ENCODE measurements at places on chromosomes 7 and 10.

GRCh38 chr7:24820730-24821044 lies 63.4 kb upstream of the GSDME start:
- DNase-seq = peak; percentile 84

- no peak for DNase-seq
Measured at GRCh38 chr7:159141167-159141566, 3.5 kb downstream of the VIPR2 start.

GRCh38 chr7:124747072-124747471 lies 18.5 kb downstream of the GPR37 start:
- no peak for DNase-seq

DNA sequence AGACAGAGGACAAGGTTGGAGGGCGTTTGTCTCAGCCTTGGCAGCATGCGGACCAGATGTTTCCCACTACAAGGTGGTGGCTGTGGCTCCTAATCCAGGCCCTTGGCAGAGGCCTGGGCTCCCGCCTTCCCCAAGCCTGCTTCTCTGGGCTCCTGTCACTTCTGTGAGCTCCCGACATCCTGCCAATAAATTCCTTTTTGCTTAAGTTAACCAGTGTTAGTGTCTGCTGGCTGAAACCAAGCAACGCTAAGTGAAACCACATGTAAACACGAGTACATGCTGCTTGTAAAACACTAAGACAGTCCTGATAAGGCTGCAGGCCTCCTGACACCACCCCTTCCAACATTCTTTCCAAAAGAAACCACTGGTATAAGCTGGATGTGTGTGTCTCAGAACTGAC lies 263.6 kb upstream of the ZMIZ1 start:
- DNase-seq = no peak

DNA sequence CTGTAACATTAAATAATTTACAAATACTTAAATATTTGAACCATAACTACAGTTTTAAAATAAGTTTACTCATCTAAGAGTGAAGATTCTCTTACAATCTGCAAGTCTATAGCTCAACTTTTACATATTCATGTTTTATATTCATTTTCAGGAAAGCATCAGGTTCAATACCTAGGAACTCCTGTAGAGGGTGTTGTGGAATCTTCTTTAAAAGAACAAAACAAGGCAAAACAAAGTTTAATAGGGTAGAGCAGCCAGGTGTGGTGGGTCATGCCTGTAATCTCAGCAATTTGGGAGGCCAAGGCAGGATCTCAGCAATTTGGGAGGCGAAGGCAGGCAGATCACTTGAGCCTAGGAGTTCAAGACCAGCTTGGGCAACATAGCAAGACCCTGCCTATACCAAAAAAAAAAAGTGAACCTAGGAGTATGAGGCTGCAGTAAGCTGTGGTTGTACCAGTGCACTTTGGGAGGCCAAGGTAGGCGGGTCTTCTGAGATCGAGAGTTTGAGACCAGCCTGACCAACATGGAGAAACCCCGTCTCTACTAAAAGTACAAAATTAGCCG lies 45.1 kb downstream of the ST8SIA6 start:
- no peak for DNase-seq

- DNase-seq = no peak
Measured at GRCh38 chr7:151900986-151901621, 24.2 kb upstream of the PRKAG2 start.

DNA sequence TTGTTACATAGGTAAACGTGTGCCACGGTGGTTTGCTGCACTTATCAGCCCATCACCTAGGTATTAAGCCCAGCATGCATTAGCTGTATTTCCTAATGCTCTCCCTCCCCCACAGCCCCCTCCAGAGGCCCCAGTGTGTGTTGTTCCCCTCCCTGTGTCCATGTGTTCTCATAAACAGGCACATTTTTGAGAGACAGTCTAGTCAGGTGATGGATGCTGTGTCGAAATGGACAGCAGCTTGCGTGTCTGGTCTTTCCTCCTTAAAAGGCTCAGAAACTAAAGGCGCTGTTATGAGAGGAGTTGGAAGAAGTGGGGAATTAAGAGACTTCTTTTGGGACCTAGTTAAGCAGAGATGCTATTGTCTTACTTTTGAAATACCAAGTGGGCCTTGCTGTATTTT lies 296.0 kb downstream of the BBS9 start:
- DNase-seq = no peak

- no peak for DNase-seq
Measured at GRCh38 chr7:102914585-102914984, 1.8 kb downstream of the LRRC17 start.

GRCh38 chr7:121140790-121141189 lies 152.3 kb downstream of the CPED1 start:
- DNase-seq = no peak

GRCh38 chr10:89981891-89982290 lies 280.5 kb downstream of the KIF20B start:
- DNase-seq = no peak

GRCh38 chr10:123021517-123021916 lies 12.7 kb downstream of the ACADSB start:
- DNase-seq = no peak

DNA sequence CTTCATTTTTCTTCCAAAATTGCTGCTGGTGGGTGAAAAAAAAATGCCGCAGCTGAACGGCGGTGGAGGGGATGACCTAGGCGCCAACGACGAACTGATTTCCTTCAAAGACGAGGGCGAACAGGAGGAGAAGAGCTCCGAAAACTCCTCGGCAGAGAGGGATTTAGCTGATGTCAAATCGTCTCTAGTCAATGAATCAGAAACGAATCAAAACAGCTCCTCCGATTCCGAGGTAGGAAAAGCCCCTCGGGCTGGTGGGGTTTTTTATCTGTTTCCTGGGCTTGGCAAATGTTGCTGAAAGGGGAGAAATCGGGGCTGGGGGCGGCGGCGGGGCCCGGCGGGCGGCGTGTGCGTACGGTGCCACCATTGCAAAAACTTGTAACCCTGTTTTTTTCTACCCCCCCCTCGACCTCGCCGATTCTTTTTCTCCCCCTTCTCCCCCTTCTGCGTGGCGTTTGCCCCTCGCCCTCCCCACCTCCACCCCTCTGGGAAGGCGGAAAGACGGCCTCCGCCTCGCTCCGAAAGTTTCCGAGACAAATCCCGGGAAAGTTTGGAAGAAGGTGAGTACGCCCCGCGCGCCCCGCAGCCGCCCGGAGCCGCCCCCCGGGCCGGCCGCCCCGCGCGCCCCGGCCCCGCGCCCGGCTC lies 789 bp downstream of the TCF7L2 start:
- DNase-seq = peak; percentile 58

- DNase-seq = no peak
Measured at GRCh38 chr10:48464121-48464870, 140.6 kb downstream of the ARHGAP22 start.

DNA sequence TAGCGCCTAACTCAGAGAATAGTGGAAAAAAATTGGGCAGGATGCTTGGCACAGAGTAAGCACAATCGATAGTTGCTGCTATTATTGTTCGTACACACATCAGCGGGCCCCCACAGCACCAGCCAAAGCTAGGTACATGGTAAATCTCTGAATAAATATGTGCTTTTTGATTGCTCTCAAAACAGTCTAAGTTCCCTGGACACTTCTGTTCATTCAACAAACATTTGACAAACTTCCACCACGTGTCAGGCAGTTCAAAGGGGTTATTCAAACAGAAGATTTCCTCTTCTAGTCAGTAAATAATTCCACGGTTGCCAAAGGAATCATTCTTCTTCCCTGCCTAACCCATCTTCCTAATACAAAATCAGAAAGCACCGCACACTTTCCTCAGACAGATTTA lies 150.8 kb downstream of the DGKI start:
- DNase-seq = no peak

DNA sequence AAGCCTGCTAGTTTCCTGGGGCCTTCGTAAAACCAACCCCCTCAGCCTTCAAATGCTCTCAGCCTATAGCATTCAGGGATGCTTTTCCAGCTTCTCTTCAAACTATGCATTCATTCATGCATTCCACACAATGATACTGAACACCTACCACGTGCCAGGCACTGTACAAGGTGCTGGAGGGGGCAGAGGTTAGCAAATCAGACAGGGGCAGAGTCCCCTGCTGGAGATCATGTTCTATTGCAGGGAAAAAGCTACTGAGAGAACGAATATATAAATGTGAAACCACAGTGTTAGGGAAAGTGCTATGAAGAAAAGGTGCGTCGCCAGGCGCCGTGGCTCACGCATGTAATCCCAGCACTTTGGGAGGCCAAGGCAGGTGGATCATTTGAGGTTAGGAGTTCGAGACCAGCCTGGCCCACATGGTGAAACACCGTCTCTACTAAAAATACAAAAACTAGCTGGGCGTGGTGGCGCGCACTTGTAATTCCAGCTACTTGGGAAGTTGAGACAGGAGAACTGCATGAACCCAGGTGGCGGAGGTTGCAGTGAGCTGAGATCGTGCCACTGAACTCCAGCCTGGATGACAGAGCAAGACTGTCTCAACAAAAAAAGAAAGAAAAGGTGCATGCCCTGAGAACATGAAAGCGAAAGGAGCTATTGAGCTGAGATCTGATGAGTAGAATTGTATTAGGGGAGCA lies 64.6 kb upstream of the CALN1 start:
- DNase-seq = no peak

DNA sequence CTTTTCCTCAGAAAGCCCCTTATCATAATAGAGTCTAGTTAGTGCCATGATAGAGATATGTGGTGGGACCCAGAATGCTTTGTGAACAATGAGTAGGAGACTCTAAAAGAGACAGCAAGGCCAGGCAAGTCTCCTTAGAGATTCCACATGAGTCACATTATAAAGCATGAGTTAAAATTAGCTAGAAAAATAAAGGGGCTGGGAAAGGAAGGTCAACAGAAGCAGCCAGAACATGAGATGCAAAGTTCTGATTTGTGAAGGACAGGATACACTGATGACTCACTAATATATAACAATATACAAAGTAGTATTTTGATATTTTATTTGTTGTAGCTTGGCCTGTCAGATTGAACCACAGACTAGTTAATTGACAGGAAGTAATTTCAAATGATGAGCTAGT lies 25.3 kb upstream of the SNX13 start:
- no peak for DNase-seq

DNA sequence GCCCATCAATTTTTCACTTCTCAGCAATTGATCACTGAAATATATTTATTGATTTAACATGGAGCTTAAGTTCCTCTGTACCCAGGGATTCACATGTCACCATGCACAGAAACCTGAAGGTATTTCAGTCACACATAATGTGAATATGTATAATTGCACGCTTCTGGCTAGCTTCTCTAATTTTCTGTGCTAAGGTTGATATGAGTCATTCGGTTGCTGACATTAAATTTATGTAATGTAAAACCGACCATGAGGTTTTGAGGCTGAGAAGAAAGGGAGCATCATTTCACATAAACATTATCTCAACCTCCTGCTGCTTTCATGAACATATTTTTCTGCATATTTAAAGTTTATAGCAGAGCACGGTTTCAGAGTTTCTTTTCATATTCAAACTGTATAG lies 381.0 kb upstream of the TPK1 start:
- no peak for DNase-seq

- DNase-seq = peak; percentile 48
Measured at GRCh38 chr10:17076626-17077345, 52.8 kb downstream of the CUBN start.

DNA sequence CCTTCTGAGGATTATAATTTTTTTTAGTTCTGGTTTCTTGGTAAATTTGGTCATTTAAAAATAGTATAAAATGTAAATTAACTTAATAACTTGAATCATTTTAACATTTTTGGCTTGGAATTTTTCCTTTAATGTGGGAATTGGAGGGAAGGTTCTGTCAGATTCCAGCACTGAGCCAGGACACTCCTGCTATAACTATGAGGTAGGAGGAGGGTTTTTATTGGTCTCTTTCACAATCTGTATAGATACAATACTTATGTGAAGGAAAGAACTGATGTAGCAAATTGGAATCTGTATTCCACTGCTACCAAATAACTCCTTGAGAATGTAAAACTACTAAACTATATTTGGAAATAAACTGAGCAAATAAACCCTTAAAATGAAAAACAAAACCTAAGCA lies 3.2 kb downstream of the PRKG1 start:
- no peak for DNase-seq

DNA sequence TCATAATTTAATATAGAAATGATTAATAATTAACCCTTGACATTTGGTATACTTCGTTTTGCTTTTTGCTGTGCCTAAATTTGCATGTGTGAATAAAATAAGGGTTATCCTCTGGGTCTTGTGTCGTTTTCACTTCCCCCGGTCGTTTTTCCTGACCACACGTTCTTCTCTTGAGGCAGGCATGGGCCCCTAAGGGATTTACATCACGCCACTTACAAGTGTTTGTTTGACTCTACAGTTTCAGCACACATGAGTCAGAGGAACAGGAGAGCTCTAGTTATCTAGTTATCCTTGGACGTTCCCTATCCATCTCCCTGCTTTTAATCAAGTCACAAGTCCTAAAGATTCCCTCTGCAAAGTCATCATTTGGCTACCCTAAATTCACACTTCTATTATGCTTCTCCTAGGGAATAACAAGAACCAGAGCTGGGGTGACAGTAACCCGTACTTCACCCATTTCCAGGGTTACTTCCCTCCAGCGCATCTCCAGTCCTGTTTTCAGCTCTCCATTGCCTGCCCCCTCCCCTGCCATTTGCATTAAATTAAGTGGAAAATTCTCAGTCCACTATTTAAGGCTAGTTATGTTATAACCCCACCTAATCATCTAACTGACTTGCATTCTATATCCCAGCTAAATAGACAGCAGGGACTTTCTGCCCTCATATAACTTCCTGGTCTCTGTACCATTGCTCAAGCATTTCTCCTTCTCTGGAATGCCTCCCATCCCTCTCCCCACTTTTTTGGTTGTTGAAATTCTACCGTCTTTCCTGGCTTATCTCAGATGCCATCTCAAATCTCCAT lies 206.9 kb downstream of the PTEN start:
- DNase-seq = no peak

GRCh38 chr10:3773460-3774017 lies 11.5 kb downstream of the KLF6 start:
- no peak for DNase-seq

DNA sequence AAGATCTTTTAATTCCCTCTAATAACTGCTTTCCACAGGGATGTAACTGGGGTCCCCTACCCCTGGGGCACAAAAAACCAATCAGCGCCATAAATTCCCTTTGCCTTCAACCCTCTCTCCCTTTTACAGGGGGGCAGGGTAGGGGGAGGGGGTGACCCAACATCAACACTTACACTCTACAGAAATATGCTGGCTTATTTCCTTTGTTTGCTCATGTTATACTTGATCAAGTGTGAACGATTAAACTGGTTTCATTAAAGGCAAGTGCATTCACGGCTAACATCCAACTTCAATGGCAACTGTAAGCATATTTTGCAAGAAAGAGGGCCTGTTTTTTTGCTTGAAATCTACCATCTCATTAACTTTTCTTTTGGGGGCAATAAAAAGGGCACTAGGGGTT lies 2.9 kb downstream of the CTBP2 start:
- no peak for DNase-seq

GRCh38 chr7:68321776-68322496 lies 1276.3 kb upstream of the AUTS2 start:
- no peak for DNase-seq

DNA sequence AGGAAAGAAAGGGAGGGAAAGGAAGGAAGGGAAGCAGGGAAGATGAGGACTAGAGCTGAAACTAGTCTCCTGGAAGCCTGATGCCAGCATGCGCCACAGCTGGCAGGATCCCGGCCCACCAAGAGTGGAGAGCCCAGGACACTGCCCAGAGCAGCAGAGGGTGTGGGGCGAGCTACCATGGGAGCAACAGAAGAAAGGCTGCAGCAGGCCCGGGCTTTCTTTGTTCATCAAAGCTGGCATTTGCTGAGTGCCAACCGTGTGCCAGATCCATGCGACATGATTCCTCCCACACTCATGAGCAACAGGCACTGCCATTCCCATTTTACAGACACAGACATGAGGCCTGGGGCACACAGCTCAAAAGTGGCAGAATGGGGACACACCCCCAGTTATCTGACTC lies 68.9 kb downstream of the FAM53B start:
- no peak for DNase-seq

- DNase-seq = no peak
Measured at GRCh38 chr7:47621979-47622561, 40.2 kb upstream of the TNS3 start.
